ENCODE measurements at places on chromosomes 1 and 21. TPM values are rescaled to one million over a fixed set of nuclear protein-coding genes. Genes with fewer than 3 reads are reported as not detected.

Gene TIE1
- total RNA-seq, result 51.7 TPM

Gene NBPF6
- not detected for total RNA-seq

Gene PTP4A2
- total RNA-seq, result 319 TPM

Gene RXRG
- 3.3 TPM for total RNA-seq

GRCh38 chr1:231899713-231900435 is 273.3 kb downstream of the DISC1 start:
- DNase-seq, result no peak
- no peaks in the 10 kb centered on the region for H3K27me3 ChIP-seq
- H3K27ac ChIP-seq, result no peak overlapping the region
- H3K4me1 ChIP-seq, result peaks cover 5% of the 10 kb centered on the region
- H3K36me3 ChIP-seq, result no peaks in the 10 kb centered on the region
- no peak overlapping the region for H3K4me3 ChIP-seq

DNA sequence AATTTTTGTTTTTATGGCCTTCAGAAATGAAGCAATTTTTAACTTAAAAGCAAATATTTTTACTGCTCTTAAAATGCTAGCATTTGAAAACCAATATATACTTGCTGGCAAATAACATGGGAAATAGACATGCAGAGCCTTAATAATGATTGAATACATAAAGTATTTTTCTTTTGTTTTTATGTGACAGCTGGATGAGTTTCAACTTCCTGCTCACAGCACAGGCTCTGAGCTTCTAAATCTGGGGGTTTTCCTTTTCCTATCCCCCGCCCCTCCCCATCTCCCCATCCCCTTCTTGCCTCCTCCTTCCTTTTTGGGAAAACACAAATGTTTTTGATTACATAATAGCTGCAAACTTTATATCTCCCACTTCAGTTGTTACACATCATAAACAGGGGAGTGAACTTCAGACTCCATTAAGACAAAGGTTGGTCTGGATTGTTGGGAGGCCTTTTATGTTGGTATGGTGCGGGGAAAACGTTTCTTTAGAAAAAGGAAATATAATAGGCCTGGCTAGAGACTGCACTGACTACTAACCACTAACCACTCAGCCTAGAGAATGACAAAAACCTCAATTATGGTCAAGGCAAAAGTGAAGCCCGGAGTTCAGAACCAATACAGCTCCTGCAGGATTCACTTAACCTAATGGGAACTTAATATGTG is 116.1 kb upstream of the GORAB start:
- H3K4me3 ChIP-seq, result no peak overlapping the region
- H3K27ac ChIP-seq, result peak overlapping the region; percentile 29
- no peaks in the 10 kb centered on the region for H3K36me3 ChIP-seq
- no peaks in the 10 kb centered on the region for H3K4me1 ChIP-seq

- H3K27me3 ChIP-seq, result no peaks in the 10 kb centered on the region
- no peaks in the 10 kb centered on the region for H3K36me3 ChIP-seq
- peak; percentile 32 for DNase-seq
- H3K4me1 ChIP-seq, result no peaks in the 10 kb centered on the region
These were observed 36.0 kb upstream of the COL6A2 start for GRCh38 chr21:46061950-46062349.

DNA sequence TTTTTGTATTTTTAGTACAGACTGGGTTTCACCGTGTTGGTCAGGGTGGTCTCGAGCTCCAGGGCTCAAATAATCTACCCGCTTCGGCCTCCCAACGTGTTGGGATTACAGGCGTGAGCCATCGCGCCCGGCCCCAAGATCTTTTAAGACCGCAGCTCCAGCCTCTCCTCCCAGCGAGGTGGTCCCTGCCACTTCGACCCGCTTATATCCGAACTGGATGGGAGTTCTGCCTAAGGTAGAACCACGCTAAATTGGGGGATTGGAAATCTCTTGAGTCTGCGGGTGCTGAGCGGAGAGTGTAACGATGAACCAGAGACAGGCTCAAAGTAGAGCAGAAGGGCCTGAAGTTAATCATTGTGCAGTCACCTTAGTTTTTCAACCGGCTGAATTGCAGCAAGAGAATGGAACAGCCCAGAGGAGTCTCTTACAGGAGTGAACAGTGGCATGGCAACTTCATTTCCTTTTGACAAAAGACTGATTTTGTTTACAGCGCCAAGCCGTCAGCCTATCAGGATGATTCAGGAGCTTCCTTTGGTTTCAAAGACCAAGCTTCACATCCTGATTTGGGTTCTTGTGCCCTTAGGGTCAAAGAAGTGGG is 726 bp upstream of the CYB5R1 start:
- peaks cover 15% of the 10 kb centered on the region for H3K36me3 ChIP-seq
- H3K27me3 ChIP-seq, result no peaks in the 10 kb centered on the region
- H3K4me1 ChIP-seq, result no peaks in the 10 kb centered on the region
- DNase-seq, result no peak
- peak overlapping the region; percentile 97 for H3K27ac ChIP-seq

GRCh38 chr1:46301808-46302640 is 1.4 kb downstream of the LRRC41 start:
- peaks cover 12% of the 10 kb centered on the region for H3K36me3 ChIP-seq
- H3K4me1 ChIP-seq, result no peaks in the 10 kb centered on the region
- peak; percentile 62 for DNase-seq
- peak overlapping the region; percentile 93 for H3K4me3 ChIP-seq
- H3K27ac ChIP-seq, result peak overlapping the region; percentile 99

DNA sequence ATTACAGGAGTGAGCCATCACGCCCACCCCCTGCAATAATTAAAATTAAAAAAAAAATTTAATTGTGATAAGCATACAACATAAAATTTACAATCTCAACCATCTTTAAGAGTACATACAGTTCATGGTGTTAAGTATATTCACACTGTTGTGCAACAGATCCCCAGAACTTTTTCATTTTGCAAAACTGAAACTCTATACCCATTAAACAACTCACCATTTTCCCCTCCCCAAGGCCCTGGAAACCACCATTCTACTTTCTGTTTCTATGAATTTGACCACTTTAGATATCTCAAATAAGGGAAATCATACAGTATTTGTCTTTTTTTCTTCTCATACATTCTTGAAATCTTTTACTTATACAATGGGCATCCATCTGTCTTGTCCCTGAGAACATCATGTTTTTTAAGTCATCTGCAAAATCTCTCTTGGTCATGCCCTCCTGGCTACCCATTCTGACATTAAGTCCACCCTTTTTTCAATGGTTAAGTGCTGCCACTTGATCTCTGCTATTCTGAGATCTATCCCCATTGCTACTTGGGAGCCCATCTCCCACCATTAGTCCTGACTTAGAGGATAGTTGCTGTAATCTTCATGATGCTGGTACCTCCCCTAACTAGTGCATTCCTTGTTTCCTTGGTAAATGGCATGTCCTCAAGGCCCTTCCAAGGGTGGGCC is 39.4 kb upstream of the ZFYVE9 start:
- H3K4me1 ChIP-seq, result no peaks in the 10 kb centered on the region
- H3K36me3 ChIP-seq, result no peaks in the 10 kb centered on the region
- H3K27me3 ChIP-seq, result no peaks in the 10 kb centered on the region

- H3K4me1 ChIP-seq, result no peaks in the 10 kb centered on the region
- H3K27me3 ChIP-seq, result no peaks in the 10 kb centered on the region
- H3K4me3 ChIP-seq, result no peak overlapping the region
- no peaks in the 10 kb centered on the region for H3K36me3 ChIP-seq
These were observed 2.9 kb downstream of the RCAN1 start for GRCh38 chr21:34612056-34612455.

DNA sequence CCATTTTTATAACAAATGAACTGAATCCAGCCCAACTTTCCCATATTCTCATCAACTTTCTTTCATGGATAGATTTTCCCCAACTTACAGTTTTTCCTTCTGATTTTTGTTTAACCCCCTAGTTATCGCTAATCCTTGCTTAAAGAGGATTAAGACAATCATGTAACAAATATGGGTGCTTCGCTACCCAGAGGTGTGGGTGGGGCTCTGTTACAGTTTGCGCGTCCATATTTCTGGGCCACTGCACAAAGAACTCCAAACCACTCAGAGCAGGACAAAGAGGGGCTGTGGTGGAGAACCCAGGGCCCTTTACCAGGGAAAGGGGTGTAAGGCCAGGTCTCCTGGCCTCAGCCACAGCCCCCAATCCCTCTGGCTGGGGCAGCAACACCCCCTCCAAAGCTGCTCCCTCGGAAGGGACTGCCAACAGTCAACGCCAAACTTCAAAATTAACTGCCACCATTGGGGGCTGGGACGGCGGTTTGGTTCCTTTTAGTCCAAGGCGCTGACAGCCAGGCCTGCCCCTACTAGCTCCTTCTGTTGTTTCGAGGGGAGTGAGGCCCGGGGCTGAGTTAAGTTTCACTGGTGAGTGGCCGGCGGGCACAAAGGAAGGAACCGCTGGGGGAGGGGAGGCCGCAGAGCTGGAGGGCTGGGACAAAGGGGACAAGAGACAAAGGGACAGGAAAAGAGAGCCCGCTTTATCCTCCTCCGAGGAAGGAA is 27.9 kb downstream of the SSBP3 start:
- DNase-seq, result no peak
- no peak overlapping the region for H3K27ac ChIP-seq
- H3K4me3 ChIP-seq, result no peak overlapping the region
- H3K36me3 ChIP-seq, result no peaks in the 10 kb centered on the region

DNA sequence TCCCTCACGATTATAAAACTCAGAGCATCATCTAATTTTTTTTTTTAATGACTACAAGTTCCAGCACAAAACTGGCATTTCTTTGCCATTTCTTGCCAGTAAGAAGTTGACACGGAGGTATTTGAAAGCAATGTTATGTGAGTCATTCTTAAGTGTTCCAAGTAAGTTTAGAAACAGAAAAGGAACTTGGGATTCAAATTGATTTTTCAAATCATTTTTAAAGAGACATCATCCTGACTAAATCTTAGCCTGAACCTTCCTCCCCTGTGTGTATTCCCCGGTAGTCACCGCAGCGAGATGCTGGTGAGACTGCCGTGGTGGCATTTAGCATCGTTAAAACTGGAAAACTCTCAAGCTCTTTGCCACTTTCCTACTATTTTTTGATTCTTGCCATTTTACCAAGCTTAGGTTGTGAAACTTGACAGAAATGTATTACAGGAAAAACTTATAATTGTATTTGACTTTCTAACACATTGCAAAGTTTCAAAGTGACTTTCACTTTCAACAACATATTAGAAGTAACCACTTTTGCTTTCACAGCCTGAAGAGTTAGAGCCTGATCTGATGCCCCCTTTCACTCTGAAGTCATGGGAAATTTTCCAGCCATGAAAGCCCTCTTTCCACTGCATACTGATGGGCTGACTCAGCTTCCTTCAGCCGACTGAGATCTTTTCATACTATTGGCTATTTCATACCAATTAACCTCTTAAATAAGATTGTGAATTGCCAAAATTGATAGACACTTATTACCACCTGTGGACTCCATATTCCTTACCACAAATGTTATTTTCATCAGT is 61.4 kb downstream of the OLFML2B start:
- H3K27ac ChIP-seq, result peak overlapping the region; percentile 56
- no peak for DNase-seq
- H3K4me3 ChIP-seq, result peak overlapping the region; percentile 27
- H3K36me3 ChIP-seq, result peaks cover 16% of the 10 kb centered on the region

- no peak for DNase-seq
- no peaks in the 10 kb centered on the region for H3K36me3 ChIP-seq
- H3K4me3 ChIP-seq, result no peak overlapping the region
- no peaks in the 10 kb centered on the region for H3K27me3 ChIP-seq
These were observed 38.9 kb downstream of the PATJ start for GRCh38 chr1:61781151-61781550.

DNA sequence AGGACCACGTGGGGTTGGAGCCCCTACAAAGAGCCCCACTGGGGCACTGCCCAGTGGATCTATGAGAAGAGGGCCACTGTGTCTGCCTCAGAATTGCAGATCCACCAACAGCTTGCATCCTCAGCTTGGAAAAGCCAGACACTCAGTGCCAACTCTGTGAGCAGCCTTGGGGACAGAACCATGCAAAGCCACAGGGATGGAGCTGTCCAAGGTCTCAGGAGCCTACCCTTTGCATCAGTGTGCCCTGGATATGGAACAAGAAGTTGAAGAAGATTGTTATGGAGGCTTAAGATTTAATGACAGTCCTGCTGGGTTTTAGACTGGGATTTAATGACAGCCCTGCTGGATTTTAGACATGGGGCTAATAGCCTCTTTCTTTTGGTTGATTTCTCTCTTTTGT is 1670.9 kb downstream of the PLA2G4A start:
- H3K36me3 ChIP-seq, result no peaks in the 10 kb centered on the region
- H3K4me1 ChIP-seq, result no peaks in the 10 kb centered on the region
- H3K4me3 ChIP-seq, result no peak overlapping the region
- H3K27ac ChIP-seq, result no peak overlapping the region
- H3K27me3 ChIP-seq, result no peaks in the 10 kb centered on the region
- no peak for DNase-seq

GRCh38 chr1:174971466-174971865 is 28.3 kb upstream of the CACYBP start:
- no peak overlapping the region for H3K4me3 ChIP-seq
- DNase-seq, result no peak
- no peaks in the 10 kb centered on the region for H3K4me1 ChIP-seq
- peaks cover 6% of the 10 kb centered on the region for H3K36me3 ChIP-seq
- H3K27ac ChIP-seq, result no peak overlapping the region

DNA sequence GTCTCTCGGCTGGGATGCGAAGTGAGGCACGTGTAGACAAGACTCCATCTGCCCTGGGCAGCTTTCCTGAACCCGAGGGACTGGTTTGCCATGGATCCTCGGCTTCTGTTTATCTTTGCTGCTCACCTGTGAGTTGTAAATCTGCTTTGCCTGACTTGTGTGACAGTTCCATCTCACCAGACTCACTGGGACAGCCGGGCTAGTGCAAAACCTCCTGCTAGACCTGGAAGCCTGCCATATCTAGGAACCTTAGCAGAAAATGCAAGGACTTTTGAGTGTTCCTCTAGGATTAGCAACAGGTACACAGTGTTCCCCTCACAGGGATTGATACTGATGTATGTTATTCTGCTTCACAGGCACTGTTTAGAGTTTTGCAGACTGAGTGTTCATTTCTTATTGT is 218.6 kb downstream of the URB2 start:
- no peaks in the 10 kb centered on the region for H3K4me1 ChIP-seq
- peak overlapping the region; percentile 33 for H3K27ac ChIP-seq
- no peaks in the 10 kb centered on the region for H3K27me3 ChIP-seq
- H3K4me3 ChIP-seq, result no peak overlapping the region
- no peak for DNase-seq

- H3K27me3 ChIP-seq, result no peaks in the 10 kb centered on the region
These were observed 19.2 kb downstream of the SNRPE start for GRCh38 chr1:203880606-203881005.

DNA sequence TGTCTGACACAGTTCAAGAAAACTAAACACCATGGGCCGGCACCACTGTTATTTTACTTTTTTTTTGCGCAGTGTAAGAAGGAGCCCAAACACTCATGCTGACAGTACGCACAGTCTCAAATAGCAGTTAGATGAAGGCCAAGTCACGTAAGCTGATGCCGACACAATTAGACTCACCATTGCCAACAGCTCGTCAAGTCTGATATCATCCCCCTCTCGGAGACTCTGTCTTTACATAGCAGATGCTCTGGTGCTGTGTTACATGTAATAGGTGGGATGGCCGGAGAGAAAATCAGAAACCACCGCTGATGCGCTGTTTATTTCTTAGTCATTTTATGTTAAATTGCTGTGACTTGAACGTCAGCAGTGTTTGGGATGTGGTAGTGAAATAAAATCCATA is 49.3 kb downstream of the TGFB2 start:
- peaks cover 13% of the 10 kb centered on the region for H3K4me1 ChIP-seq
- no peak overlapping the region for H3K4me3 ChIP-seq
- H3K36me3 ChIP-seq, result no peaks in the 10 kb centered on the region
- no peak for DNase-seq
- H3K27ac ChIP-seq, result peak overlapping the region; percentile 18

GRCh38 chr1:206953626-206954025 is 7.4 kb upstream of the PIGR start:
- no peaks in the 10 kb centered on the region for H3K4me1 ChIP-seq
- no peaks in the 10 kb centered on the region for H3K27me3 ChIP-seq
- no peak overlapping the region for H3K27ac ChIP-seq

- no peak overlapping the region for H3K27ac ChIP-seq
- H3K4me1 ChIP-seq, result no peaks in the 10 kb centered on the region
- no peak overlapping the region for H3K4me3 ChIP-seq
- H3K36me3 ChIP-seq, result no peaks in the 10 kb centered on the region
- no peaks in the 10 kb centered on the region for H3K27me3 ChIP-seq
These were observed 1.6 kb upstream of the GREM2 start for GRCh38 chr1:240613356-240614142.
